ENCODE measurements at places on chromosomes 2 and 18.

- DNase-seq = no peak
These were observed 62.0 kb downstream of the RPL31 start for GRCh38 chr2:101064125-101064502.

DNA sequence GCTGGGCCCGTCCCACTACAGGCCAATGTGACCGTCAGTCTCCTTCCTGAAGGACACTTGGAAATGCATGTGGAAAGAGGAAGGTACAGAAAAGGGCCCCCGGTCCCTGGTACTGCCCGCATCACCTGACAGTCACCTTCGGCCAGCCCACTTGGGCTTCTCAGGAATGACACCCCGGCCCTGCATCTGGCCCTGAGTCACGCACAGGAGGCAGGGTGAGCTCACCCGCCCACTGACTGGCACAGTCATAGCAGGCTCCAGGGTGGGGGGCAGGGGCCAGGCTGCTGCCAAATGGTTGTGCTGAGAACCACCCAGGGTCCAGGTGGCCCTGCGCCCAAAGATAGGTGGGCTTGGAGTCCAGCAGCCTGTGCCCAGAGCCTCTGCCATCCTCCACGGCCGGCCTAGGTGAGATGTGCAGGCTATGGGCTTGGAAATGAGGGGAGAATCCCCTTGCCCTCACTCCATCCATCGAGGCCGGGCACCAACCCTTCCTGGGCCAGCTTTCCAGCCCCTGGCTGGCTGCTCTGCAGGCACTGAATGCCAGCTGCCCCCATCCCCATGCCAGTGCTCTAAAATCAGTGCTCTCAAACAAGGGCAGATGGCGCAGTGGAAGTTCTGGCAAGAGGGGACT is 14.1 kb downstream of the EMX1 start:
- no peak for DNase-seq

GRCh38 chr2:239546541-239546940 is 145.7 kb upstream of the HDAC4 start:
- DNase-seq = no peak

- DNase-seq = no peak
These were observed 335.2 kb downstream of the AGPS start for GRCh38 chr2:177727577-177728398.

GRCh38 chr2:177398290-177398683 is 5.7 kb downstream of the AGPS start:
- no peak for DNase-seq

- no peak for DNase-seq
These were observed 36.8 kb downstream of the BCL2 start for GRCh38 chr18:63282793-63283192.

GRCh38 chr2:25305775-25306174 is 36.0 kb downstream of the DNMT3A start:
- DNase-seq = peak; percentile 26

GRCh38 chr2:85455552-85456090 is 37.1 kb downstream of the SH2D6 start:
- DNase-seq = no peak

DNA sequence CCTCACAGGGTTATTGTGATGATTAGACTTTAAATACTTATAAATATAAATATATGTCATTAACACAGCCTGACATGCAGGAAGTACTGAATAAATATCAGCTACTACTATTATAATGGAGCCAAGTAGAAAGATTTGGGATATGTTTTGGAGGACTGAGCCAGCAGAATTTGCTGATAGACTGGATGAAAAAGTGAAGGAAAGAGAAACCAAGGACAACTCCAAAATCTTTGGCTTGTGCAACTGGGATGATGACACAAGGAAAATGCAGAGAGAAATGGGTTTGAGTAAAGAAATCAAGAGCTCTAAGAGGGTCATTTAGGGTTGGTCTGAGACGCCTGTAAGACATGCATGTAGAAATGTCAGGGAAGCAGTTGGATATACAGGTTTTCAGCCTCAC is 15.6 kb downstream of the ADD2 start:
- no peak for DNase-seq

DNA sequence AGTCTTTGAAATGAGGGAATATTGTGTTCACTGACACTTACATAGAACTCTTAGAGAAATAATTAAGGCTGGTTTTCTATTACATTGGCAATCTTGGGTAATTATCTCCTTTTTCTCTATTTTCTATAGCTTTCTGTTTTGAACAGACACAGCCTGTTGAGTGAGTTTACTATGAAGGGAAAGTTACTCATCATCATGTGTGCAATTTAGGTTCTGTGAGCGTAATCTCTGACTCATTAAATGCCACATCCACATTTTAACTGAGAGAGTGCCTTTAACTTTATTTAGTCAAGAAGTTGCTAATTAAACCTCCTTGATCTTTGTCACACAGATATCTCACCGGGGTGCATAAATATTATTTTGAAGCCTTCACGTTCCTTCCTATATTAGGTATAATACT is 174.0 kb upstream of the SLC8A1 start:
- peak; percentile 41 for DNase-seq

DNA sequence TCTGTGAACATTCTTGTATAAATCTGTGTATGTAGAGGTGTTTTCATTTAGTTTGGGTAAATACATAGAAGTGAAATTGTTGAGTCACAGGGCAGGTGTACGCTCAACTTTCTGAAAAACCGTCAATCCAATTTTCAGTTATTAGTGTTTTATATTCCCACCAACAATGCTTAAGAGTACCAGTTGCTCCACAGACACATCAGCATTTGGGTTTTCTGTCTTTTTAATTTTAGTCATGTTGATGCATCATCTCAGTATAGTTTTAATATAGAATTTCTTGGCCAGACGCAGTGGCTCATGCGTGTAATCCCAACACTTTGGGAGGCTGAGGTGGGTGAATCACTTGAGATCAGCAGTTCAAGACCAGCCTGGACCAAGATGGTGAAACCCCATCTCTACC is 3.2 kb upstream of the GNLY start:
- no peak for DNase-seq

GRCh38 chr18:43952398-43952797 is 675.1 kb upstream of the SYT4 start:
- no peak for DNase-seq

DNA sequence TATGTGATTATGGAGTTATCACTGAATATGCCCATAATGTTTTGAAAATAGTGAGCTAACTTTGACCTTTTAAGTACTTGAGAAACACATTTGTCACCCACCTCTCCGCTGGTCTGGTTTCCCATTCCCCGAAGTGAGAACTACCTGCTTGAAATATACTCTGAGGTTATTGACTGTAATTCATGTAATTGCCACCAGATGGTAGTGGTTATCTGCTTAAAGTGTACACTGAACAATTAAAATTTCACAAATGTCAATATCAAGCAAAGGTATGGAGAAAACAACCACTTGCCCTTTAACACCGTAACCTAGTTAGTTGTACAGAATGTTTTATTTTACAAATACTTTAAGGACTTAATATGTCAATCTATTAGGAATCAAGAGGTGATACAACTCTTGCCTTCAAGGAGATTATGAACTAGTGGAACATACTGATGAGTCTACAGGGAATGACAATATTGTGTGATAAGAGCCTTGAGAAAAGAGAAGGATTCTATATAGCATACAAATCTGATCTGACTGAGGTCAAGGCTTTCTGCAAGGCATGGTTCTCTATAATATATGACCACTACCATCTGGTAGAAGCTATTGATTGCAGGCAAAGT is 316.8 kb upstream of the KCNH7 start:
- no peak for DNase-seq

DNA sequence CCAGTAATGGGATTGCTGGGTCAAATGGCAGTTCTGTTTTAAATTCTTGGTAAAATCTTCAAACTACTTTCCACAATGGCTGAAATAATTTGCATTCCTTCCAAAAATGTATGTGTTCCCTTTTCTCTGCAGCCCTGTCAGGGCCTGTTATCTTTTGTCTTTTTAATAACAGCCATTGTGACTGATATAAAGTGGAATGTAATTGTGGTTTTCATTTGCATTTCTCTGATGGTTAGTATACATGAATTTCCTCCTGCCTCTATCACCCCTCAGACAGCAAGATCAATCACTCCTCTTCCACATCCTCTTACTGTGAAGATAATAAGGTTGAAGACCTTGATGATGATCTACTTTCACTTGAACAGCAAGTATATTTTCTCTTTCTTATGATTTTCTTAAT is 304.8 kb upstream of the FSIP2 start:
- DNase-seq = no peak

DNA sequence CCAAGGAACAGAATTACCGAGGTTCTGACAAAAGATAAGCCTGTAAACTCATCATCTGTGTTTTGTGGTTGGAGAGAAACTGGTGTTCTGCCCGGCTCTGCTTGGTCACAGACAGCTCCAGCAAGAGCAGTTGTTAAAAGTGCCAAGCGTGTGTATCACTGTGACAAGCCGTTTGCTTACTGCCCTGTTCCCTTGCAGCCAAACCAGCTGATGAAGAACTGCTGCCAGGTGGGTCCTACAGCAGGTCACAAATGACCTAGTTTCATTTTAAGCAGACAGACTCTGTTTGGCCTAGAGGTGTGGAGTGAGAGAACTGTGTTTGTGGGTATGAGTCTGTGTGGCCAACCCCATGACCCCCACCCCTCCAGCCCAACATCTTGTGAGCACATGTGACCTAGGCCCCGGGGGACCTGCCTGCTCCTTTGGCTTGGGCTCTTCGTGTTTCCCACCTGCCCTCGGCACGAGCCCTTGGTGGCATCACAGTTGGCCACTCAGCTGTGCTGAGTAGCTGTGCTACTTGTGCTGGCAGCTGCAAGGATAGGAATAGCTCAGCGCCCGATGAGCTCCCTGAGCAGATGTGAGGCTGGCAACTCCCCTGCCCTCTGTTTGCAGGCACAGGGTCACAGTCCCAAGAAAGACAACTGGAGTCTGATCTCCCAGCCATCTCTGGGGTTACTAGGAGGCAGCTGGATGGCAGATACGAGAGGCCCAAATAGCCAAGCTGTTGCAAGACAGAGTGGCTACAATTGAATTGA is 9.7 kb downstream of the OXER1 start:
- DNase-seq = no peak

GRCh38 chr2:215883799-215884198 is 129.6 kb downstream of the MREG start:
- DNase-seq = no peak

DNA sequence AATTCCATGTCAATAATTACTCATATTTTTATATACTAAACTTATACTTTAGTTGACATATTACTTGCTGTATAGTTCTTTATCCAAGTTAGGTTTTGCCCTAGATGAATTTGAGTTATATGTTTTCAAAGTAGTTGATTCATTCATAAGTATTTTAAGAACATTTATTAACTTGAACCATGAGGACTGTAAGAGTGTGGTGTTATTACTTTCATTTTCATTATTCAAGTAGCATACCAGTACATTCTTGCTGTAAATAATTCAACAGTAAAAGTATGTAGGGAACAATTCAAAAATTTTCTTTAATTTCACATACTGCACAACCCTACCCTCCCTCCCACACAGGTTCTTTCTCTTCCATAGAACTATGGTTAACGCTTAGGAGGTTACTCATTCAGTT is 75.4 kb downstream of the ANKRD12 start:
- DNase-seq = no peak

DNA sequence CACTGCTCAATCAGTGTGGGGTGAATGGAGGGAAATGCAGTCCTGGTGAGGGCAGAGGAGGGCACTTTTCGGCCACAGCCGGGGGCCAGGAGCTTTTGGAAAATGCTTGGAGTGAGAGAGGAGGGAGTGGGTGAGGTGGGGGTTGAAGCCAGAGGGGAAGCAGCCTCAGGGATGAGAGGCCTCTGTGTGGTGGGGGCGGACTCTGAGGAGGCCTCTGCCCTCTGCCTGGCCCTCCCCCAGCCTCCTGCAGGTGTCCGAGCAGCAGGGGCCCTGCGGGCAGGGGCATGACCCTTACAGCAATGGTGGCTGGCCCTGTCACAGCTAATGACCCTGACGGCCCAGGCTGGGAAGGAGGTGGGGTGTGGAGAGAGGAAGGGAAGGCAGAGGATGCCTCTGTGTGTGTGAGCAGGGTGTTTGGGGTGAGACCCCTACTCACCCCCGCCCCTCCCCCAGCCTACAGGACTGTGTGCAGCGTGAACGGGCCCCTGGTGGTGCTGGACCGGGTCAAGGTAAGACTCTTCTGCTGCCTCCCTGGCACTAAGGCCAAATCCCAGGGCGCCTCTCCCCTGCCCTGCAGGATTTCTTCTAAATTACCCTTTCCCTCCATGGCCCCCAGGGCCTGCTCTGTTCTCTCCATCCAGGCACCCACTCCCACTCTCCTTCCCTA is 7.6 kb downstream of the ATP6V1B1 start:
- DNase-seq = no peak

- no peak for DNase-seq
These were observed 204.1 kb downstream of the SS18 start for GRCh38 chr18:25886283-25886682.

GRCh38 chr2:137435162-137435561 is 529.1 kb upstream of the HNMT start:
- peak; percentile 4 for DNase-seq

DNA sequence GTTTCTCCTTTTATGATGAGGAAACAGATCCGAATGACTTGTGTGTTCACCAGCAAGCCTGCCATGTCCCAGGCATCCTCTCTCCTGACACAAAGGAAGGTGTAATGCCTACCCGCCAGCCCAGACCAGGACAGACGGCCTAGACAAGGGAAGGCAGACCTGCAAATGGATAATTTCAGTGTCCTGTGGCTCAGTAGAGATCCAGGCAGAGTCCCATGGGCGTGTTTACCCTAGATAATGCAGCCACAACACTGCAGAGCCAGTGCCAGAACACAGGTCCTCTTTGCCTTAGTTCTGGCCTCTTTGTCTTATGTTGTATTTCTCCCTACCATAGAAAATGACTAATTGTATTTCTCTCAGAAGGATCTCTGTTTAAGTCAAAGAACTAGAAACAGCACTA is 12.7 kb downstream of the TRAPPC12 start:
- no peak for DNase-seq

GRCh38 chr18:35740656-35741055 is 159.1 kb downstream of the GALNT1 start:
- DNase-seq = no peak

All from GM04503 (cell line).